ENCODE measurements at places on chromosomes 1 and 21. TPM values are rescaled to one million over a fixed set of nuclear protein-coding genes. Genes with fewer than 3 reads are reported as not detected.

The CADM3 gene
- total RNA-seq = not detected

The DLGAP3 gene
- under 0.01 TPM for total RNA-seq

The AUNIP gene
- 3.5 TPM for total RNA-seq

The LCE3D gene
- not detected for total RNA-seq

The ZNF281 gene
- 48.8 TPM for total RNA-seq
